MCF 10A (cell line): ENCODE measurements at places on chromosomes 2 and 18. TPM values are rescaled to one million over a fixed set of nuclear protein-coding genes. Genes with fewer than 3 reads are reported as not detected.

RETSAT gene
- 59.2 and 60.4 TPM in 2 replicates for total RNA-seq

RAB17 gene
- 10.6 and 17.2 TPM in 2 replicates for total RNA-seq

EFHD1 gene
- not detected in 2 replicates for total RNA-seq

MLPH gene
- 27.1 and 28.5 TPM in 2 replicates for total RNA-seq

SIX3 gene
- not detected in 2 replicates for total RNA-seq

ADNP2 gene
- total RNA-seq = 19.6 and 21.1 TPM in 2 replicates

PARD6G gene
- 8.1 and 8.2 TPM in 2 replicates for total RNA-seq

TFPI gene
- 67.4 and 71.1 TPM in 2 replicates for total RNA-seq

KLHL30 gene
- total RNA-seq = 0.27 and 0.35 TPM in 2 replicates

PCARE gene
- total RNA-seq = not detected in 2 replicates

TMEM185B gene
- 40.9 and 45.0 TPM in 2 replicates for total RNA-seq

ANKRD23 gene
- 3.4 and 7.6 TPM in 2 replicates for total RNA-seq

GNLY gene
- total RNA-seq = not detected in 2 replicates

ANKRD62 gene
- not detected in 2 replicates for total RNA-seq

SCN1A gene
- not detected in 2 replicates for total RNA-seq

MARCHF4 gene
- 0.17 and 0.33 TPM in 2 replicates for total RNA-seq

GAREM2 gene
- total RNA-seq = 0.23 and 1.7 TPM in 2 replicates

SLC19A3 gene
- total RNA-seq = not detected in 2 replicates

SLC4A3 gene
- total RNA-seq = 4.2 and 4.7 TPM in 2 replicates
